Stimulated activated CD4-positive, alpha-beta T cell treated with anti-CD3 and anti-CD28 coated beads, Interleukin-1b, Interleukin-23, amount 100 ng/mL, for 1 hour (primary cell): ENCODE measurements at places on chromosomes 6 and 20.

GRCh38 chr20:61117725-61118124 lies 134.3 kb upstream of the CDH4 start:
- no peak for DNase-seq

- DNase-seq: no peak
Observed at GRCh38 chr20:53718142-53719021, 124.7 kb upstream of the ZNF217 start.

GRCh38 chr20:34271956-34272355 lies 30.7 kb downstream of the ASIP start:
- no peak for DNase-seq

DNA sequence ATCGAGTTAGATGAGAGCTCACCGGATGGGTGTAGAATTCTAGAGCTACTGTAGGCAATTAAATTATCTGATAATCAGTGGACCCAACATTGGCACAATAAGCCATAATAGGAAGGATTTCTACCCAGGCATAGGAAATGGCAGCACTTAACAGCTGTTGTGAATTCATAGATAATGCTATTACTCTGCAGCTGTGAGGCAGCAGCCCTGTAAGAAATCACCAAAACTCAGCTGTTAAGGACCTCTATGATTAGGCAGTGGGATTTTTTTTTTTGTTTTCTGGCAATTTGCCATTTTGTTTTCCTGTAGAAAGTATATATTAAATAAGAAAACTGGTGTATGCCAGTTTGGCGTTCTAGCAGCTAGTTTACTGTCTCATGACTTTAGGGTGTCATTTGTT lies 609.1 kb upstream of the SLC35B3 start:
- DNase-seq: no peak

- DNase-seq: no peak
Observed at GRCh38 chr6:43793875-43794242, 23.8 kb downstream of the VEGFA start.
